ENCODE measurements at places on chromosomes 3 and 15.

DNA sequence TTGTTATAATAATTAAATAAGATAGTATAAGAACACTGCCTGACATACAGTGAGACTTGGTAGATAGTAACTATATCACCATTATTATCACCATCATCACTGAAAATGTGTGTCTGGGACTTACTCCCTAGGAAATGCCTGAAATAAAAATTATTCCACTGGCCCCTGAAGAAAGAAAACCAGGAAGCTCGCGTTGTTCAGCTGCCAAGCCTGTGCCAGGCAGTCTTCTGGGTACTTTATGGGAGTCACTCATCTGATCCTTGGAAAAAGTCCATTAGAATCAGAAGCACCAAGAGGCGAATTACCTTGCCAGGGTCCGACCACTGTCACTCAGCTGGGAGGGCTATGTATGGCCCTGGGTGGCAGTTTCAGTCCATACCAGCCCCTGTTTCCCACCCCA, 220.3 kb upstream of the TPM1 start:
- no peak for DNase-seq

GRCh38 chr3:133384331-133385027, 15.4 kb upstream of the BFSP2 start:
- DNase-seq, result peak; percentile 53

- DNase-seq, result peak; percentile 49
These were observed 68.2 kb downstream of the DENND4A start for GRCh38 chr15:65723876-65724275.

GRCh38 chr15:72161361-72162132, 36.0 kb downstream of the GRAMD2A start:
- no peak for DNase-seq

DNA sequence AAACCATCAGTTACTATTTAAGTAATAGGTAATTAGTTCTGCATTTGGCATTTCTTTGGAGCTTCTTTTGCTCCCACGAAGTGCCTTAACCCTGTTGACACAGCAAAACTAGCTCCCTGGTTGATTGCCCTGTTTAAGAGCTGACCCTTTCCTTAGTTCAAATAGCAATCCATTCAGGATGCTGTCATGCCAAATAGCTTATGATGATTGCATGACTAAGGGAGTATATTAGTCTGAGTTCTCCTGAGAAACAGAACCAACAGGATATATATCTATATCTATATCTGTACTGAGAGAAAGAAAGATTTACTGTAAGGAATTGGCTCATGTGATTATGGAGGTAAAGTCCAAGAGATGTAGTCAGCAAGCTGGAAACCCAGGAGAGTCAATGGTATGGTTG, 50.3 kb upstream of the SPRED1 start:
- DNase-seq, result no peak

DNA sequence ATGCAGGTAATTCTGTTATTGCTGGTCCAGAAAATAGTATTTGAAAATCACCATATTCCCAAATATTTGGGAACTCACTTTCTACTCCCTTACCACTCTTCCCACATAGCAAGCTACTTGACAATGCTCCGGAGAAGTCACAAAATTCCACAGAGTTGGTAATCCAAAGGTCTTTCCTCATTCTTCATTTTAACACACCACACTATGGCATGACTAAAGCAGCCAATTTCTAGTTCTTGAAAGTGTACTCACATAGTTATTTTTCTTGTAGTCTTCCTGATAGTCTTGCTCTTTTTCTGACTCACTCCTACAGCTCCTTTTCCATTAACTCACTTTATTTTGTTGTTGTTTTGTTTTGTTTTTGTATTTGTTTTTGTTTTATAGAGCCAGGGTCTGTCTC, 67.2 kb downstream of the MYO9A start:
- no peak for DNase-seq

GRCh38 chr15:69668039-69668705, 215.6 kb downstream of the RPLP1 start:
- DNase-seq, result no peak

DNA sequence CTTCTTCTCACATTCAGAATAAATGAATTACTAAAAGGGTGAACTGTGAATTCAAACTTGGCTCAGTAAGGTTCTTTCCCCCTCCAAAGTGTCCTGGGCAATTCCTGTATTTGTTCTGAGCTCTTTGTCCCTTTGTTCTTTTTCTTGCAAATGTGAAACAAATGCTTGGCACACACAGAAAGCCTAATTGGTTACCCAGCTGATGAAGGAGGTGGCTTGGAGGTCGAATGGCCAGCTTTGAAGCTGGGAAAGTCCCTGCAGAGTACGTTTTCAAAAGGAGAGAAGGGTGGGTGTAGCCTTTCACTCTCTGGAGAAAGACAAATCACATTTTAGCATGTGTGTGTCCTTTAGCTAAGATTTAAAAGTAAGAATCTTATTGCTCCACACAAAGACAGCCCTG, 154.4 kb downstream of the PEX5L start:
- no peak for DNase-seq

- peak; percentile 27 for DNase-seq
These were observed 397 bp downstream of the PLXND1 start for GRCh38 chr3:129605922-129606635.

DNA sequence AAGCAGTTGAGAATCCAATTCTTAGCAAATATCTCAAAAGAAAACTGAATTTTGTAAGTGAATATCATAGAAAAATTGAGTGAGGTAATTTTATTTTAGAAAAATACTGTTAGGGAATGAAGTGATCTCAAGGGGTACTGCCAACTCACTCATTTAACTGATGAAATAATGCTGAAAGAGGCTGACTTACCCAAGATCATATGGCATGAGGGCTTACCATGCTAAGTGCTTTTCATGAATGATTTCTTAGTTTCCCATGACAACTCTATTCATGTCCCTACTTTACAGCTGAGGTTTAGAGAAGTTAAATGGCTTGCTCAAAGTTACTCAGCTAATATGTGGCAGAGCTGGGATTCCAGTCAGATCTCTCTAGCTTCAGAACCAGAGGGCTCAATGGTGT, 30.6 kb downstream of the CCDC14 start:
- no peak for DNase-seq

DNA sequence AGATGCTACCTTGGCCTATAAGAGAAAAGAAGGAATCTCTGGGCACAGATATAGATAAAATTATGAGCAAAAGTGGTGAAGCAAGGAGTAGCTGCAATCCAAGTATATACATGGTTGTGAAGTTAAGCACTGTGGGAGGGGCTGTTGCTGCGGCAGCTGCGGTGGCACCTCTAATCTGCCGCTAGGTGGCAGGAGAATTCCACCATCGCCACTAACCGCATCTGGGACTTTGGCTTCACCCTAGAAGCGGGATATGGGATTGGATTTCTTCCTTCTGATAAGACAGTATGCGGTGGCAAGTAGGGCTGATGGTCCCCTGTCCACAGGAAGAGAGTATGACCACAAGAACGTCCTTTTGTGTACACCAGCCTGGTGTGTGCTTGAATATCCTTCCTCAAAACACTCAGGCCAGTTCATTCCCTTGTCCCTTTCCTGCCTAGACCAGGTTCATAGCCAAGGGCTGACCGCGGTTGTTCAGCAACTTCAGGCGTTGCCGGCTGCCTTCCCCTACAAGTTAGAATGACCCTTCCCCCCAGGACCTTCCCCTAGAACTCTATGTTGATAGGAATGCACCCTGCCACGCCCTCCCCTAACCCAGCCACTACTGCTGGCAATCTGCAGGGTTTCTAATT, 5.1 kb downstream of the MAGEL2 start:
- peak; percentile 65 for DNase-seq

DNA sequence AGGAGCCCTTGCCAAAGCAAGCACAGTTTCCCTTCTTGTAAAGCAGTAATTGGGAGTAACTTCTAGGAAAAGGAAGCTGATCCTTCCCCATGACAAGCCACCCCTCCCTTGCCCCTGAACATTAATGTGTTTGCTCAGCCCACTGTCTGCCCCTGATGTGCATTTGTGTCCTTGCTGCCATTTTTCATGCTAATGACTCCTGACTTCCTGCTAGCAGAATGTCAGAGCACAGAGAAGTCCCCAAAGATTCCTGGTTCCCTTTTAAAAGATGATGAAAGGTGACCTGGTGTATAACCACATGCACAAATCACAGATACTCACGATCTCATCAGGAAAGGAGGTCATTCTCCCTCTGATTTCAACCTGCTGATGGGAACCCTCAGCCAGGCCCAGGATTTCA, 44.2 kb upstream of the WNT5A start:
- DNase-seq, result no peak

GRCh38 chr3:151404316-151404715, 19.8 kb upstream of the P2RY12 start:
- DNase-seq, result no peak

DNA sequence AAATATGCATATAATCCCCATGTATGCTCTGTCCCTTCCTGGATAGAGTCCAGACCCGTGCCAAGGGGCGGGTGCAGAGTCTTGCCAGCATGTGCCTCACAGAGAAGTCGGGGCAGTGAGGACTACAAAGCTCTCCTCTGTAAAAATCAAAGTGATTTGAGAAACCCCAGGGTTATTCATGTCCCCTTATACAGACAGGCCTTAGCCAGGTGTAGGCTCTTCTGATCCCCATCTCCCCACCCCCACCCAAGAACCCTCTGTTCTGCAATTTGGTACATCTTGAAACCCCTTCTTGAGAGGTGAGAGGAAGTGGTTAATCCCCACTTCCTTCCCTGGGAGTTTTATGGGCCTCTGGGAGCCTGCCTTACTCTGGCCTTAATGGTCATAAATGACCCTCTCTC, 24.7 kb downstream of the TRIM71 start:
- peak; percentile 17 for DNase-seq

- peak; percentile 94 for DNase-seq
These were observed 61.5 kb upstream of the GOLIM4 start for GRCh38 chr3:168157099-168157700.

DNA sequence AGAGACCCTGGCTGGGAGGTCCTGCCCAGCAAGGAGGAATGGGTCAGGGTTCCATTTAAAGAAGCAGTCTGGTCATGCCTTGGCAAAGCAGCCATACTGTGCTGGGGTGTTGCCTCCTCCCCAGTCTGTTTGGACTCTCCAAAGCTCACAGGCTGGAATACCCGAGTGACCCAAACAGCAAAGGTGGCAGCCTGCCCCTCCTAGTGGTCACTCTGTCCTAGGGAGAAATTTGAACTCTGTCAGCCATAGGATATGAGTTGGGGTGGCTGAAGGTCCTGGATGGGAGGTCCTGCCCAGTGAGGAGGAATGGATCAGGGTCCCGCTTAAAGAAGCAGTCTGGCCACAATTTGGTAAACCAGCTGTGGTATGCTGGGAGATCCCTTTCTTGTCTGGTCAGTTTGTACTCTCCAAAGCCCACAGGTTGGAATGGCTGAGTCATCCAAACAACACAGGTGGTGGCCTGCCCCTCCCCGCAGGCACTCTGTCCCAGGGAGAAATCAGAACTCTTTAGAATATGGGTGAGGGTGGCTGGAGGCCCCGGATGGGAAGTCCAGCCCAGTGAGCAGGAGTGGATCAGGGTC, 45.0 kb downstream of the CCR1 start:
- DNase-seq, result no peak

DNA sequence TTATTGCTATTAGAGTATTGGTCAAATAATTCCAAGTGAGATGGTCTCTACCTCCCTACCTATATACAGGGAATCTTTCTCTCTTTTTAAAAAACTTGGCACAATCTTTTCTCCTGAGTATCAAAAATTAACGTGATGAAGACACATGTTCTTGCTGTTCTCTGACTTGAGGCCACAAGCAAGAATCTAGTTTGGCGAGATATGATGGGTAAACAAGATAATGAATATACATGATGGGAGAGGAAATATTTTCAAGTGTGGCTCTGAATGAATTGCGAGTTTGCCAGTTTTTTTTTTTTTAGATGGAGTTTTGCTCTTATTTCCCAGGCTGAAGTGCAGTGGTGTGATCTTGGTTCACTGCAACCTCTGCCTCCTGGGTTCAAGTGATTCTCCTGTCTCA, 11.6 kb downstream of the NR1D2 start:
- no peak for DNase-seq

GRCh38 chr3:100813828-100814227, 104.5 kb downstream of the TFG start:
- DNase-seq, result no peak

GRCh38 chr3:13633176-13633575, 84.3 kb downstream of the FBLN2 start:
- DNase-seq, result no peak

DNA sequence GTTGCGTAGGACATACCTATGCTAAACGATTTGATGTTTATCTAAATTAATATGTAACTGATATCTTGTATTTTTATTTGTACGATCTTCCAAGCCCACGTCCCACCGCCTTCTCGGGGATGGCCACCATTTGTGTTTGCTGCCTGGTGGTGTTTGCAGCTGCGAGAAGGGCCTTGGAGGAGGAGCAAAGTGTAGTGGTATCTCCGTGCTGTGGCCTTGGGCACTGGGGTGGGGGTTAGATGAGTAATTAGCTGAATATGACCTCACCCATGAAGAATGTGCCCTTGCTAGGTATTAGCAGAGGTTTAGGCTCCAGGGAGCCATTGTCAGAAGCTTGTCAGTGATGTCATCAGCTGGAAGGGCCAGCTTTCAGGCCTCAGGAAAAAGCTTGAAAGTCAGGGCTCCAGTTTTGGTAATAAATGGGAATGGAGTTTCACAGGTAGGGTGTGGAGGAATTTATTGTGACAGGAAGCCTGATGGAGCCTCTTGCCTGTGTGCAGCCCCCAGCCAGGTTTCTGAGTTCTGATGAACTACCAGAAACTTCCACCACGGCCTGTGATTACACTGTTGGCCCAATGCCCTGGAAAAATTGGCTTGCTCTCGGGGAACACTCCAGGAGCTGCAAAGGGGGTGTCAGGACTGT, 41.0 kb downstream of the FLNB start:
- no peak for DNase-seq

DNA sequence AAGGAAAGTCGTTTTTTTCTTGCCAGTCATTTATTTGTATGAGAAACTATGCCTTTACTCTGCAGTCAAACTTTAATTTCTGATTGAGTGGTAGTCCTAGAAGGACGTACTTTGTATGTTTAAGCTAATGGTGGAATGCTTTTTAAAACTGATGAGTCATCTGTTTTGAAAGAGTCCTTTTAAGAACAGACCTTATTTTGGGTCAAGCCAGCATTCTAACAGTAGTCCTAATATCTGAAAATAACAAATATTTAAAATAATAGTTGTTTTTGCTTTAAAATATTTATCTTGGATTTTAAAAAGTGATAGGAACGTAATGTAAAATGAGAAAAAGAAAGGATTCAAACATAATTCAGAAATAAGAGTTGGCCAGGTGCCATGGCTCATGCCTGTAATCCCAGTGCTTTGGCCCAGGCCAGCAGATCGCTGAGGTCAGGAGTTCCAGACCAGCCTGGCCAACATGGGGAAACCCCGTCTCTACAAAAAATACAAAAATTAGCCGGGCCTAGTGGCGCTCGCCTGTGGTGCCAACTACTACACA, 1.3 kb upstream of the LRRC58 start:
- peak; percentile 55 for DNase-seq

DNA sequence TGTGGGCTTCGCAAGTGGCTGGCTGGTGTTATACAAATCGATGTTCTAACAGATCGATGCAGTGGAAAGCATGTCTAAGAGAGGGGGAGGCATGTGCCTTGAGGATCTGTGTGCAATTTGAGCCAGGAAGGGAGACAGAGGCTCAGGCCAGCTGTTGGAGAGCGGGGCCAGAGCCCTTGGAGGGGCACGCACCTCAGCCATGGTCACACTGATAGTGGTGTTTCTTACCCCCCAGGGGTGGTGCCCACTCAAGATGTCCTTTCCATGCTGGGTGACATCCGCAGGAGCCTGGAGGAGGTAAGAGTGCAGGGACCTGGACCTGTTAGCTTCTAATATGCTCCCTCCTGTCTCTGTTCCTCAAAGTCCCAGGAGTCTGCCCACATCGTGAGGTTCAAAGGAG, 3.8 kb upstream of the ABTB1 start:
- no peak for DNase-seq

GRCh38 chr3:81953111-81953510, 191.7 kb upstream of the GBE1 start:
- DNase-seq, result no peak

- DNase-seq, result no peak
These were observed 43.2 kb downstream of the SLC6A20 start for GRCh38 chr3:45753095-45753494.
